Activated CD8-positive, alpha-beta memory T cell treated with anti-CD3 and anti-CD28 coated beads, Interleukin-2, amount 50 U/mL, for 4 hours (primary cell): ENCODE measurements at places on chromosomes 5 and 9.

GRCh38 chr5:116377276-116378006 lies 197.2 kb downstream of the SEMA6A start:
- DNase-seq, result no peak

GRCh38 chr9:135980926-135981630 lies 19.9 kb upstream of the UBAC1 start:
- no peak for DNase-seq

- DNase-seq, result no peak
These were observed 48.4 kb upstream of the TUT7 start for GRCh38 chr9:86402591-86402990.

DNA sequence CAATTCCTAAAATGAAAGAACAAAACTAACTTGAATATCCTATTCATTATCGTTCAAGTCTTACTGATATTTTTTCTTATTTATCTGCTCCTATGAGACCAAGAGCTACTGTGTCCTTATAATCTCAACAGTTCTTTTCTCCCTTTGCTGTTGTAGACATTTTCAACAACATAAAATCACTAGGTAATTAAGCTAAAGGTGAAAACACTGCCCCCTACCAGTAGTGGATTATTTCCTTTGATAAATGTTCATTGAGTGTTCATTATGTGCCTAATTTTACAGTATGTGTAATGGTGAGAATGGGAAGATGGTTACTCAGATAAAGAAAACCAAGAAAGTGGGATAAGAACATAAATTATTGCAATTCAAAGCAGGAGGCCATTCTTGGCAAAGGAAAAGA lies 41.4 kb upstream of the PAPPA start:
- DNase-seq, result no peak

DNA sequence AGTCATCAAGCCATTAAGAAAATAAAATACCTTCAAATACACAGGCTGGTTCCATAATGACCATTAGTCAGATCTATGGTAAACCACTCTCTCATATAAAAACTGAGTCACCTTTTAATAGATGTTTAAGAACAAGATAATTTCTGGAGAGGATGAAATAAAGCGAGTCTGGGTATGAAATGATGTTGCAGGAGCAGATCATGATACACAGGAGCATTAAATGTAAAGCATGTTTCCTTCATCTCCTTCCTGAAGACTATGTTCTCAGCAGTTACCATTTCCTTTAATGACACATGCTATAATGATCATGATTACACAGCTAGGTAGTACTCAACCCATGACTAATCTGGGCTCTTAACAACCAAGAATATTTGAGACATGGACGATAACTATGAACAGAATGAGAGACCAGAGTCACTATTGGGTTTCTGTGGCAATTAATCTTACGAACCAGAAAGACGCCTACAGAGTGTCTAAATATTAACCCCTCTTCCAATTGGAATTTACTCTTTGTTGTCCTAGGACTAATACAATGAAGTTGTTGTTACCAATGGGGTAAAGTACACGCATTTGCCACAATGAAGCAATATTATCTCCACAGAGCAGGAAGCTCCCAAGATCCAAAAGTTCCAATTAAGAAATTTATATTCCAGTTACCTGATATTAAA lies 105.6 kb downstream of the NR6A1 start:
- no peak for DNase-seq

DNA sequence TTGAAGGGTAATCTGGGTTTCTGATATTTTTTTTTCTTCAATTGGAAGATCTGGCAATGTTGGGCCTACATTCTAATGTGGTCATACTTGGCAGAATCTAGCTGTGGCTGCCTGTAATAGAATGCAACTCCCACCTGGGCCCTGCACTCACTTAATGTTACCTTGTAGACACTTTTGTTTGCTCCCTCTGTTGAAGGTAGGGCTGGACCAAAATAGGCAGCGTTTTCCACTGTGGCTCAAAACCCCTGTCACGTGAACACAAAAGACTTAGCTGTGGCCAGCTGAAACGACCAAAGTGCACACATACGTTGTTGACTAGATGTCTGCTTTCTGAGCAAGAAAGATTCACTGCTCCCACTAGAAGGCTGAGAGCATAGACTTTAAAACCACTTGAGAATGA lies 117.6 kb upstream of the HMHB1 start:
- no peak for DNase-seq

- peak; percentile 61 for DNase-seq
These were observed 4.4 kb downstream of the SLC25A25 start for GRCh38 chr9:128072144-128073021.

- DNase-seq, result no peak
These were observed 1.6 kb upstream of the THBS4 start for GRCh38 chr5:80033513-80033912.

DNA sequence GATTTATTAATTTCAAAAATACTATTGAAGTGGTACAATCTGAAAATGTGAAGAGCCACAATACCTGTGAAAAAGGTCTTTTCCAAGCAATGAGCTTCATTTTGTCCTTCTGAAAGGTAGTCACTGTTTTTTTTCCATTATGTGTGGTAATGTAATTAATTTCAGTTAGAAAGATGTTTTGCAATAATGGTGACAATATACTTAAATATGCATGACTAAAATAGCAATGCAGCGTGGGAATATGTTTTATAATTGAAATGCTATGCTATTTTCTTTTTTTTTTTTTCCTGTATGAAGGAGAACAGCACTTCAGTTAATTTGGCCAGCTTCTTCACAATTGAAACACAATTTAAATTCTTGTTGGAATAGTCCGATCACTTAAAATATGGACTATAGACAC lies 41.9 kb downstream of the NPR3 start:
- DNase-seq, result no peak

- DNase-seq, result no peak
These were observed 203.3 kb downstream of the FOXD4L6 start for GRCh38 chr9:40925149-40925548.

DNA sequence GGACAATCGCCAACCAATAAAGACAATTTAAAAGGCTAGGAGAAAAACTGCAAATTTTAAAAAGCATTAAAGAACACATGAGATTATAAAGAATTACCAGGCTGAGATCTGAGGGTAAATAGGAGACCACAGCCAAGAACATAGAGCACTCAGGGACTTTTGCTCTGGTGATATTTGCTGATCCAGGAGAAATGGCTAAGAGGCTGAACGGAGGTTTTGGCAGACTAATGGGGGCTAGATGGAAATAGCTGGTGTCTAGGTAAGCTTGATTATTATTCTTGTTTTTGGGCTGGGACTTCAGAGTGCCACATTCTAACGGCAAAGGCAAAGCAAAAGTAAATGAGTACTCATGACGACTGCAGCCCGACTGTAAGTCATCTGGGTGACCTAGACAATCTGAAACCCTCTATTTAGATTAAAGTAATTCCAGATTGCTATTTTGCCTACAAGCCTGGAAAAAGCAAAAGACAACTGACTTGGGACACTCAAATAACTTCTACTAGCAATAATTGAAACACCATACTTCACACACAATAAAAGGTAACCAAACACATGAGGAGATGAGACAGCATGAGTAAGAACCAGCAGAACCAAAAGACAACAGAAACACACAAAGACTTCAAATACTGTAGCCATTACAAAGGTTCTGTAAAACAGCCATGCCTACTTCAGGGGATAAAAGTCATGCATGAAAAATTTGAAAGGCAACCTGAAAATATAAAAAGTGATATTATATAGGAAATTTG lies 68.8 kb downstream of the JAKMIP2 start:
- no peak for DNase-seq

- no peak for DNase-seq
These were observed 25.6 kb downstream of the FAM163B start for GRCh38 chr9:133583586-133583985.

GRCh38 chr5:11143456-11144267 lies 382.6 kb upstream of the DAP start:
- DNase-seq, result no peak

DNA sequence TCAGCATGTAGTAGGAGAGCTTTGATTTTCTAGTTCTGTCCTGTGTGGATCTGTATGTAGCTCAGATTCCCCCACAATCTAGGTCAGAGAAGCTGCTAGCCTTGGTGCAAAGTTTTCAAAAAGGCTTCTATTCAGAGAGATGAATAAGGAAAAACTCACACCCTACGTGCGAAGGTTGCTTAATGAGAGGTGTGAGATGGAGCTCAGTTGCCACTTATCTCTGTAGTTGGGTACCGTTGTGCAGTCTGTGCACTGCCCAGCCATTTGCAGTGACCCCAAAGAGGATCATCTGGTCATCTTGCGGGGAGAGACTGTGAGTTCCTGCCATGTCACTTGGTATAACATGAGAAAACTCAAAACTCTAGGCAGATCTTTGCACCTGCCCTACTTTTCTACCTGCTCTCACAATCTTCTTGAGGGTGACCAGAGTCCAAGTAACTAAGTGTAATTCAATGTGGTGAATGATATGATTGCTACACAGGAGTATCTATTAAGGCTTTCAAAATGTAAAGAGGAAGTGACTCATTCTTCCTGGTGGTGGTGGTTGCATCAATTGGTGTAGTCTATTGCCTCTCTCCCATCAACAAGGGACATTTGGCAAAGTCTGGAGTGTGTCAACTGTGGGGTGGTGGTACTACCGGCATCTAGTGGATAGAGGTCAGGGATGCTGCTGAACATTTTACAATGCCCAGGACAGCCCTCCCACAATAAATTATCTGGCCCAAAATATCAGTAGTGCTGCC lies 65.2 kb downstream of the TMC1 start:
- DNase-seq, result no peak

- no peak for DNase-seq
These were observed 937 bp upstream of the HMGCR start for GRCh38 chr5:75335952-75336614.
